ENCODE measurements at places on chromosomes 11 and 22. TPM values are rescaled to one million over a fixed set of nuclear protein-coding genes. Genes with fewer than 3 reads are reported as not detected.

CCDC87 gene
- total RNA-seq = 0.61 TPM

MYRF gene
- total RNA-seq = 14.2 TPM

OR10A2 gene
- total RNA-seq = not detected

DBX1 gene
- total RNA-seq = not detected

SVIP gene
- 12.1 TPM for total RNA-seq

ACO2 gene
- 48.7 TPM for total RNA-seq
